Pulmonary artery endothelial cell (primary cell): ENCODE measurements at places on chromosomes 1 and 21. TPM values are rescaled to one million over a fixed set of nuclear protein-coding genes. Genes with fewer than 3 reads are reported as not detected.

- no peak for DNase-seq
These were observed 18.5 kb downstream of the HAX1 start for GRCh38 chr1:154290921-154291320.

DNA sequence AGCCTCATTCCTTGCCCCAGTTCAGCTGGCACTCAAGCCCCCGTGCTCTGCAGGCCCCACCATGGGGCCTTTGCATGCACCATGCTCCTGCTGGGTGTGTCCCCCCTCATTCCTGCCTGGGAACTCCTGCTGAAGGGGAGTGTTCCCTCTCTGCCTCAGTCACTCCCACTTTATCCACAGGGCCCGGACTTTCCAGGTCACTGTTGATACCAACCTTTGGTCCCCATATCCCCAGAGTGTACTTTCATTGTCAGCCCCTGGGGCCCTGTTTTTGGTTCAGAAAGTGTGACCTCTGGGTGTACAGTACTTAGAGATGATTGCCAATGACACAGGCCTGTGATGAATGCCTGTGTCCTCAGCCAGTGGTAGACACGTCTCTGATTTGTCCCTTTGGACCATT lies 2.9 kb downstream of the TTC22 start:
- no peak for DNase-seq

- no peak for DNase-seq
These were observed 94.3 kb upstream of the GALNT2 start for GRCh38 chr1:229972600-229973296.

GRCh38 chr1:155977690-155978324 lies 540 bp downstream of the ARHGEF2 start:
- no peak for DNase-seq

DNA sequence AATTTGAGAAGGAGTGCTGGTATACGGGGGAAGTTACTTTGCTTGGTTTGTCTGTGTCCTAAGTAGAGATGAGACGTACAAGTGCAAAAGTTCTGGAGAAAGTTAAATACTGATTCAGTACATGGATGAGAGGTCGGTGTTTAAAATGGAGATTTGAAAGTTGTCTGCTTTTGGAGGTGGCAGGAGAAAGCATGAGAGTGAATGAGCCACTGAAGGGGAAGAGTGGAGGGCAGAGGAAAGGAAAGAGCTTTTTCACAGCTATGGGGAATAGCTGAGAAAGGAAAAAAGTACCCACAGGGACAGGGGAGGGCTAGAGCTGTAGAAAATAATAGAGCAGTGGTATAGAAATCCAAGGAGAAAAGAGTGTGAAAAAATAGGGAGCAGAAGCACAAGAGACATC lies 18.1 kb upstream of the CGN start:
- no peak for DNase-seq

DNA sequence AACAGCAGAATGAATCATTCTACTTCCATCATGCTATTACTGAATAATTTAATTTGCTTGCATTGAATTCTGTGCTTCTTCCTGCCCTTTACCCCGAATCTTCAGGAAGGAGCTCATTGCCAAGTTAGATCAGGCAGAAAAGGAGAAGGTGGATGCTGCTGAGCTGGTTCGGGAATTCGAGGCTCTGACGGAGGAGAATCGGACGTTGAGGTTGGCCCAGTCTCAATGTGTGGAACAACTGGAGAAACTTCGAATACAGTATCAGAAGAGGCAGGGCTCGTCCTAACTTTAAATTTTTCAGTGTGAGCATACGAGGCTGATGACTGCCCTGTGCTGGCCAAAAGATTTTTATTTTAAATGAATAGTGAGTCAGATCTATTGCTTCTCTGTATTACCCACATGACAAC lies 44.2 kb downstream of the MAP3K7CL start:
- DNase-seq: no peak

The KRTAP21-1 gene
- not detected in 2 replicates for total RNA-seq

The CDA gene
- 0.67 and 2.0 TPM in 2 replicates for total RNA-seq

The AGT gene
- 0.04 TPM in 1 of 2 replicates, not detected in the other for total RNA-seq

The DDR2 gene
- total RNA-seq: 41.5 and 48.1 TPM in 2 replicates
